ENCODE measurements at places on chromosomes 6 and 20. TPM values are rescaled to one million over a fixed set of nuclear protein-coding genes. Genes with fewer than 3 reads are reported as not detected.

Gene SMIM8
- 10.3 TPM for total RNA-seq

Gene PRRT1
- total RNA-seq: not detected

Gene VPS16
- 50.1 TPM for total RNA-seq

Gene CD109
- 24.4 TPM for total RNA-seq

Gene LTB
- 16.3 TPM for total RNA-seq

Gene TMEM170B
- total RNA-seq: 0.62 TPM

Gene SIRPB1
- total RNA-seq: 1.6 TPM

Gene RAB23
- 5.1 TPM for total RNA-seq
